ENCODE measurements at places on chromosomes 3 and 15.

DNA sequence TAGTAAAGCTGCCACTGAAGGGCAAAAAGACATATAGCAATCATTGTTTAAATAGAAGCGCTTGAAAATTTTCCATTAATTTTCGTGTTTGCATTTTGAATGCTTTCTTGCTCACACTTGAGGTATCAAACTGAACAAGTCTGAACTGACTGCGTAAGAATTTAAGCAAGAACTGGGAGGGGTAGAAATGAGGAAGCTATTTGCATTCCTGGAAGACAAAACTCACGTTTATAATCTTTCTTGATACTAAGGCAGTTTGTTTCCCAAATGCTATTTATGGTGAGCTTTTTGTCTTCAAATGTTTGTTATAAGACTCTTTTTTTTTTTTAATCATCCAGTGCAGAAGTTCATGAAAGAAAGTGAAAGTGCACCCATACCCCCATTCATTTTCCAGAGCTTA, 499.8 kb upstream of the TPRG1 start:
- no peak for DNase-seq

DNA sequence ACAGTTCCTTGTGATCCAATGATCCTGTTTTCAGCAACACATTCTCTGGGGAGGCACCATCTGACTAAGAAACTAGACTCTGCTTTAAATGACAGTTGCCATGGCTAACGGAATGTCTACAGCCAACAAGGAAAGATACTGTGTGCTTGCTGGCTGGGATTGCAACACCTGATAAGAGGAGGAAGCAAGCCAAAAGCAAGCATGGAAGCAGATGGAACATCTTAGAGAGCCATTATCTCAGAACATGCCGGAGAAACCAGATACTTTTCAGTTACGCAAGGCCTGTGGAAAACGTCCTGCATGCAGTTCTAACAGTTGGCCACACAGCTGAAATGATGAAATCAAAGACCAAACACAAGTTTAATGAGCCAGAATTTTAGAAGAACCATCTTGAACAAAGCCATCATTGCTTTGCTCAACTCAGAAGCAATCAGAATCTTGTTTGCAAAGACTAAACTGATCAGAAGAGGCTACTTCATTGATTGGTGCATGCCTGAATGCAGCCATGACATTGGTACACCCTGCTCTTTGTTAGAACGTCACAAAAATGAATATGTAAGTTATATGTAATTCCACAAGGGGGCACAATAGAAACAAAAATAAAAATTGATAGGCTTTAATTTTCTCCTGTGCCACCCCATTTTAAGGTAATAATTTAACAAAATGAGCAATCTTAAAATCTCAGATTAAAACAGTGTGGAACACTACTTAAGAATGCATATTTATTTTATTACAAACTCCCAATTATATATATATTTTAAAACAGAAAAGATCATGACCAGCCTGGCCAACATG, 50.8 kb downstream of the GXYLT2 start:
- peak; percentile 59 for DNase-seq

DNA sequence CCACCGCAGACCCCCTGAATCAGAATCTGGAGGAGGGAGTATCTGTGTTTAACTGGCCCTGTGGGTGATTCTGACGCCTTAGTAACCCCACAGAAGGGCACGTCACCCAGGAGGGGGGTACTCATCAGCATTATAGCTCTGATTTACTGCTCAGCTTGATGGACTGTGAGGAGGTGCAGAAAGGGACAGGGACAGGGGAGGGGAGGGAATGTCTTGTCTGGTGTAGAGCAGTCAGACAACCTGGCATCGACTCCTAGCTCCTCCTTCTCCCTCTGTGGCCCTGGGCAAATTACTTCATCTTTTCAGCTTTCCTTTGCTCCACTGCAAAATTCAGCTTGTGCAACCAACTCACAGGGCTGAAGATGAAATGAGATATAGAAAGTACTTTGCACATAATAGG, 42.3 kb upstream of the GLCE start:
- no peak for DNase-seq

- DNase-seq: no peak
Measured at GRCh38 chr3:100195375-100195774, 65.4 kb upstream of the TBC1D23 start.

GRCh38 chr3:66554178-66554577, 53.4 kb upstream of the LRIG1 start:
- DNase-seq: no peak

DNA sequence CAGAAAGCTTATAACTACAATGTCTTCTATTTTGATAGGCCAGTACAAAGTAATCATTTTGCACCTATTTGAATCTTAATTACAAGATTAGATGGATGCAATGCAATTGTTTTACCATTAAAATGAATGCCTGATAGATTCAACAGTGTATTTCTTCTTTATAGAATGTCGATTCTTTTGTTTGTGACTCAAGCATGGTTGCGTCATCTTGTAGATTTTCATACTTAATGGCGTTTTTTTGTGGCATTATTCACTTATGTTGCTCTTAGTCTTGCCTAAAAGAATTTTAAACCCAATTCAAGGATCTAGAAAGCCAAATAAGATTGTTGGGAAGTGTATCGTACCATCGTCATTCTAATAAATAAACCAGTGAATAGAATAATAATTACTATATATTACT, 21.4 kb downstream of the ZBTB38 start:
- DNase-seq: no peak

GRCh38 chr3:32420126-32421038, 28.7 kb downstream of the CMTM7 start:
- peak; percentile 80 for DNase-seq

DNA sequence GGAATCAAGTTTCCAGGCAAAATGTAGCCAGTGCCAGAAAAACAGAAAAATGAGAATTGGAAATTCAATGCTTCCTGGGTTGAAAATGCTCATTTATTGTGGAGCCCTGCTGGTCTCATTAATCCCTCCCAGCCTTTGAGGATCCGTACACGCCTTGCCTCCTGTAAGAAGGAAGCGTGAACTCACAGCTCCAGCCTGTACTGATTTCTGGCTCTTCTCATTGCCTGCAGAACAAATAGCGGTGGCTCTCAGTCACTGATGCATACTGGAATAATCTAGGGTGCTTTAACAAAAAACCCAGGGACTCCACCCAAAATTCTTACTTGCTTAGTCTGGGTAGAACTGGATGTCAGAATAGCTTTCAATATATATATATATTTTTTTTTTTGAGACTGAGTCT, 29.3 kb upstream of the SLC24A5 start:
- no peak for DNase-seq

- peak; percentile 44 for DNase-seq
Measured at GRCh38 chr3:136819731-136820679, 1.1 kb downstream of the SLC35G2 start.

- DNase-seq: no peak
Measured at GRCh38 chr3:23319366-23320312, 116.5 kb downstream of the UBE2E2 start.

DNA sequence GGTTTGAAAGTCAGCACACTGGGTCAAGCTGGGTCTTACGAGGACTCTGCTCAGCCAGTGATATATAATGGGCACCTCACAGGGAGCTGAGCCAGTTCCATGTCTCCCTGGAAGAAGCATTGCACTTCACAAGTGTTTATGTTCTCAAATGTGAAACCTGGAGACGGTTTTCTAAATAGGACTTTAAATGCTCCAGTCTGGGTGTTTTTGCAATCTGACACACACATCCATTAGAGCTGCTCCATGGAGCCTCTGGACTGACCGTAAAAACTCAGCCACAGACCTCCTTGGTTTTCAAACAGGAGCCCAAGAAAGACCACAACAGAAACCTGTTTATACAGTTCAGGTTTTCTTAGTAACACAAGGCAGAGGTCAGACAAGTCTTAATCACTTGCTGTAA, 201.3 kb upstream of the LRIG1 start:
- DNase-seq: no peak

DNA sequence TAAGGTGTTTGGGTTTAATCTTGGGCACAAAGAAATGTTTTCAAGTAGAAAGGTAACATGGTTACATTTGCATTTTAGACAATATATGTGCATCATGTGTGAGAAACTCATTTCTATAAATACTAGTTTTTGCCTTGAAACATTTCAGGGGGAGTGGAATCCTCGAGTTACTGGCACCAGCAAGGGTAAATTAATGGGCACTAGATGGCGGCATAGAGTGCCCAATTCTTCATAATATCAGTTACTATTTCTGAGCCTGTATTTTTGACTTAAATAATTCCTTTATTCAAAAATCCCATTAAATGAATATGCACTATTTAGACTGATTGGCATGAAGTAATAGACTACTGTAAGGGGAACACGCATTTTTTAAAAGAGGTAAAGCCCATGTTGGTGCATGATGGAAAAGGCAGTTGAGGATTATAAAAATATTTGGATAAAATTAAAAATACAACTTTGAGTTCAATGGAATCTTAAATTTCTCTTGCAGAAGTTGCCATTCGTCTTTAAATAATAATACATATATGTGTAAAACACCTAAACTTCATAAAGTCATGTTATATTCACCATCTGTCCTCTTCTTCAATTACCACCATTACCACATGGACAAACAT, 106.3 kb downstream of the ZBTB20 start:
- DNase-seq: peak; percentile 55

Data from B cell (primary cell).